ENCODE measurements at places on chromosomes 2 and 18.

GRCh38 chr2:200604571-200605255, 18.9 kb downstream of the AOX1 start:
- no peak for DNase-seq

GRCh38 chr2:239275847-239276831, 124.7 kb downstream of the HDAC4 start:
- DNase-seq: no peak

DNA sequence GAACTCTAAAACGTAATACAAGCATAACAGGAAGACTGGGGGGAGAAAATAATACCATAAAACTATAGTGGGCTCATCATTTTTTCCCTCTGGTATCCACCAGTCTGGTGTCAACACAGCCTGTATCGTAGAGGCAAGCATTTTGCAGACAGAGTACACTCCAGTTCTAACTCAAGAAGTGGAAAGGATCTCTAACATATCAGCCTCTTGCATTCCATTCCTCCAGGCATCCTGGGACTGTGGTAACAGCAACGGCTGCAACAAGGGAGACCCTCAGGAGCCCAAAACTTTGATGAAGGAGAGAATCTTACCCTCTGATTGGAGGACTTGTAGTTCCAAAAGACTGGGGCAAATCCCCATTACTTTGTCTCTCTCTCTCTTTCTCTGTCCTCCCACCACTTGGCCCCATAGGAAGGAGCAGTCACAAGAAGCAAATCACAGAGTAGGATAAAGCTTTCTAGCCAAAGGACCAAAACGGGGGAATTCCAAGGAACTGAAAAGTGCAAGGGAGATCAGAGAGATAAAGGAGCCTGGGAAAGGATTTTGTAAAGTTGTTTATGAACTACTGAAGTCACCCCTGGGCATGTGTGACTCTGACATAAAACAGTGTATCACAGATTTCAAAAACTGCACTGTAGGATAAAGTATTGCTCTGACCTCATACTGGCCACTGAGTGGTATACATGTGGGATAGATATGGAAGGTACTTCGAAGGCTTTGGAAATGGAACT, 11.9 kb downstream of the FRZB start:
- no peak for DNase-seq

DNA sequence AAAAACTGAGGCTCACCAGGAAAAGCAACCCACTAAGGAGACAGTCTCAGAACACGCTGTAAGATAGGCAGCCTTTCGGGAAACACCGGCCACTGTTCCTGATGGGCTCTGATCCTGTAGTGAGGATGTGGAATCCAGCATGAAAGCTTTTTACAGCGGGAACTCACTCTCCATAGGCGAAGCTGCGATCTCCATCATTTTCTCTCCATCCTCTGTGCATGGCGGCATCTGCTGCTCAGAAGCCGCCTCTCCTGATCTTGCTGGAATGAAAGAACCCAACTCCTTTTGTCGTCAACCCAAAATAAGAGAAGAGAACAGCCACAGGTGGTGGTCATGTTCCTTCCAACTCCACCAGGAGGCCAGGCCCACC, 49.9 kb downstream of the TMEM18 start:
- DNase-seq: no peak

DNA sequence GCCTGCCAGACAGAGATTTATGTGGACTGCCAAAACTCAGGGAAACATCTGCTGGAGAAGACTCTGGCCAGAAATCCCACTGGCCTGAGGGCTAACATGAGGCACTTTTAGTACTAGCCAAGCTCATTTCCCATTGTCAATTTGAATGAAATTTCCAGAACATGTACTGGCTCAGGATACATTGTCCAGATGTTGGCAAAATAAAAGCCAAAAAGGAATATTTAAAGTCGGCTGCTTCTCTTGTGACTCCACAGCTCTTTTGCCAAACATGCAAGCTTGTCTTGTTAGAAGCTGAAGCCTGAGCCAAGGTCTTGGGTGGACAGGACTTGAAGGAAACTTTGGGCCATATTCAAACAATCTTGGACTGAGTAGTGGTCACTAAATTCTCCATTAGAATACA, 215.5 kb downstream of the NCKAP5 start:
- no peak for DNase-seq

GRCh38 chr18:45788861-45789260, 36.6 kb upstream of the SIGLEC15 start:
- DNase-seq: no peak

DNA sequence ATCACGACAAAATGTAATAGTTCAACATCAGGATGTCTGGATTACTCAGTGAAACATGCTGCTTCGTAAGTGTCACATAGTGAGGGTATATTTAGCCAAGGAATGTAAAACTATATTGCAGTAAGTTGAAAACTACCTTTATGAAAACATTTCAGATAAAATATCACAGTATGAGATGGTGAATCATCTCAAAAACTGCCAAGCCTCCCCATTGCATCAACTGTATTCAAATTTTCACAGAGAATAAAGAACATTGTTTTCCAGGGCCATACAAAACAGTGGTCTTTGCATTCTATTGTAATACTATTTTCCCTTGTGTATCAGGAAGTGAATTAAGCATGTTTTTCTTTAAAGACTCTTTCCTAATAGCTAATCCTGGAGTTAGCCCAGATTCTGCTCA, 47.6 kb upstream of the MSTN start:
- DNase-seq: no peak

GRCh38 chr2:127950264-127950663, 64.5 kb upstream of the AMMECR1L start:
- DNase-seq: no peak

- no peak for DNase-seq
These were observed 8.1 kb downstream of the FBXO48 start for GRCh38 chr2:68458981-68459380.

DNA sequence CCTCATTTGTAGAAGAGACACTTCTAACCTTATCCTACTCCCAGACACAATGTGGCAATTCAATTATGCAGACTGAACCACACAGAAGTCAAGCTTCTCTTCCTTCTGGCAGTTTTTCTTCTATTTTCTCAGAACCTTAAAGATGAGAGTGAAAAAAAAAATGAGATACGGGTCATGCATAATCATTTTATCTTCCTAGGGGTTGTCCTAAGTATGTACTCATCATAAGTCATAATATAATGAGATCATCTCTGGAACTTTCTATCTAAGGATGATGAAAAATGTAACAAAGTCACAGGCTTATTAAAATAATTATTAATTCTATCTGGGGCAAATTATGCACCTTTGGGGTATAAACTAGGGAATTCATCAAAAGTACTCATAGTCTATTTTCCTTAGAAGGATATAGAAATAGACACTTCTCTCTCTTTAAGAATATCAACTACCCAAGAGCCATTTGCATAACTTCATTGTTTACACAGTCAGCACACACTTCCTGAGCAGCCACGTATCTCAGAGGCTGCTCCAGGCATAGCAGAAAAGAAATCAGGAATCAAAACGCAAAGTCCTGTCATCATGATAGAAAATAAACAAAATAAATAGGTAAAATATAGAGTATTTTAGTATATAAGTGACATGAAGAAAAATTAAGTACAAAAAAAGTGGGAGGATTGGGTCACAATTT, 345.9 kb upstream of the SPHKAP start:
- DNase-seq: no peak

GRCh38 chr2:157326698-157327097, 1.1 kb upstream of the ERMN start:
- DNase-seq: no peak

DNA sequence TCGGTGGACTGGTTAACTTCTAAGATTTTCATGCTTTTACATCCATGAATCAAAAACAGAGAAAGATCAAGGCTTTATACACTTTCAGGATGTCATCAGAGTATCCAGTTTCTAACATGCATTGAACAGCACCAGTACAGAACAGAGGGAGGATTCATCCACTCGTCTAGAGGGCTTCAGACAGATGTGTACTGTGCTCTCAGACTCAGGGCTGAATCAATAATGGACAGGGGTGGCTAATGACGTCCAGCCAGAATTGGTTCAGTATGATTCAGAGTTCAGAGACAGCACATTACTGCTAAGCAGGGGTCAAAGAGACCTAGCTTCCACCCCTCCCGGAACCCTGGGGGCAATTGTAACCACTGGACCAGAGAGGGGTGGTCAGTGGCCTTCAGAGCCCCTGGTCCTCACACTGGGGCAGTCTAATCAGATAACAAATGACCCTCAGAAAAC, 37.3 kb downstream of the RNU4ATAC start:
- no peak for DNase-seq

Data from CD4-positive, alpha-beta T cell treated with Interleukin-2 at 100 ng/mL for 4 hours (primary cell).